ENCODE measurements at places on chromosomes 11 and 22.

DNA sequence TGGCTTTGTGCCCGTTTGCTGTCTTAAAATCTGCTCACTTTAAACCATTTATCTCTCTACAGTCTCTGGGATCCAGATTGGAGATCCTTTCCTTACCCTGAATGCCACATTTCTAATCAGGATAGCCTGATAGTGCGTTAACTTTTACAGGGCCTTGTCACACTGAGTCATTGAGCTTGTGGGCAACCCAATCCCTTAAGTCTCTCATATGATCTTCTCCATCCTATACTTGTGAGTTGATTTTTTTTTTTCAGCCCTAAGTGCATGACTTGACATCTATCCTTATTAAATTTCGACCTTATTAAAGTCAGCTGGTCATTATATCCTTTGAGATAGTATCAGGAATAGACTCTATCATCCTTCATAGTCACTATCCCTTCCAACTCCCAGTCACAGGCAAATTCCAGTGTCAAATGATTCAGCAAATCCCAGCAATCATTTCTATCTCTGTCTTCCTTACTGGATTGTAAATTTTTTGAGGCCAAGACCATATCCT is 57.7 kb downstream of the TEAD1 start:
- no peak for DNase-seq

GRCh38 chr11:46210133-46210636 is 67.3 kb upstream of the CREB3L1 start:
- no peak for DNase-seq

- DNase-seq: no peak
These were observed 679.9 kb upstream of the CCDC179 start for GRCh38 chr11:23540101-23540561.

DNA sequence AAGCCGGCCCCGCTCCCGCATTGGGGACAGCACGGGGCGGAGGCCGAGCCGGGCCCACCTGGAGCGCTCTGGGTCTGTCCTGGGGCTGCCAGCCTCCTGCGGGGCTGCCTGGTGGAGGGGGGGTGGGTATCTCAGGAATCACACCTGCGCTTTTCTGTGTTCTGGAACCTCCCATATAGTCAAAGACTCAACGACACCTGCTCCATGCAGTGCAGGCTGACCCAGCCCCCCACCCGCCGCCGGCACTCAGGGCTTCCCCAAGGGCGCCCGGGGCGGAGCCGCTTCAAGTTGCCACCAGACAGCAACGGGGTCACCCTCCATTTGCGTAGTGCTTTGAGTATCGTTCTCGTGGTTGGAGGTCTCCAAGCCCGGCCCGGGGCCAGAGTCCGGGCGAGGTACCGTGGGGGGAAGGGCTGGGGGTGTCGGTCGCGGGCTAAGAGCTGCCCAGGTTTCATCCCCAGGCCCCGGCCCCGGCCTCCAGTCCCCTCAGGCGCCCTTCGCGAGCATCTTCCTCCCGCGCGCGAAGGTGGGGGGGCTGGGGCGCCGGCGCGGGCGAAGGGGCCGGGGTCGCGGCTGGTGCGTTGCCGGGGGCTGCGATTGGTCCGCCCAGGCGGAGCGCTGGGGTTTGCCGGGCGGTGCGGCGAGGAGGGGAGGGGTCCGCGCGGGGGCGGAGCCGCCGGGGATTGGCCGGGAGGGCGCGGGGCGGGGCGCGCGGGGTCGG is 6.6 kb downstream of the TSPAN4 start:
- no peak for DNase-seq

DNA sequence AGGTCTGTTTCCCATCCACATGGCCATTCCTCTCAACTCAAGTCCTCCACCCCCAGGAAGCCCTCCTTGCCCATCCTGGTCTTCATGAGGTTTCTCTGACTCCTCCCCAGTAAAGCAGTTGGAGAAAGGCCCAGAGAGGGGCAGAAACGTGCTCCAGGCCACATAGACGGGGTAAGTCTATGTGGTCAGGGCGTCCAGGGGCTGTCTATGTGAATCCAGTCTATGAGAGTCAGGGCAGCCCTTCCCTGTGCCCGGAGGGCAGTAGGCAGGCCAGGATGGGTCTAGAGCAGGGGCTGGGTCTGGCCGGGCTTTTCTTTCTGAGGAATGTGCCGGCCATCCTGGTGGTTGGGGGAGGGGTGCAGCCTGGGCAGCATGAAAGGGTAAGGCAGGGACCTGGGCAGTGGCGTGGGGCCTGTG is 11.7 kb downstream of the GUCD1 start:
- no peak for DNase-seq

- DNase-seq: no peak
These were observed 59.8 kb downstream of the TMEM135 start for GRCh38 chr11:87097582-87097981.

DNA sequence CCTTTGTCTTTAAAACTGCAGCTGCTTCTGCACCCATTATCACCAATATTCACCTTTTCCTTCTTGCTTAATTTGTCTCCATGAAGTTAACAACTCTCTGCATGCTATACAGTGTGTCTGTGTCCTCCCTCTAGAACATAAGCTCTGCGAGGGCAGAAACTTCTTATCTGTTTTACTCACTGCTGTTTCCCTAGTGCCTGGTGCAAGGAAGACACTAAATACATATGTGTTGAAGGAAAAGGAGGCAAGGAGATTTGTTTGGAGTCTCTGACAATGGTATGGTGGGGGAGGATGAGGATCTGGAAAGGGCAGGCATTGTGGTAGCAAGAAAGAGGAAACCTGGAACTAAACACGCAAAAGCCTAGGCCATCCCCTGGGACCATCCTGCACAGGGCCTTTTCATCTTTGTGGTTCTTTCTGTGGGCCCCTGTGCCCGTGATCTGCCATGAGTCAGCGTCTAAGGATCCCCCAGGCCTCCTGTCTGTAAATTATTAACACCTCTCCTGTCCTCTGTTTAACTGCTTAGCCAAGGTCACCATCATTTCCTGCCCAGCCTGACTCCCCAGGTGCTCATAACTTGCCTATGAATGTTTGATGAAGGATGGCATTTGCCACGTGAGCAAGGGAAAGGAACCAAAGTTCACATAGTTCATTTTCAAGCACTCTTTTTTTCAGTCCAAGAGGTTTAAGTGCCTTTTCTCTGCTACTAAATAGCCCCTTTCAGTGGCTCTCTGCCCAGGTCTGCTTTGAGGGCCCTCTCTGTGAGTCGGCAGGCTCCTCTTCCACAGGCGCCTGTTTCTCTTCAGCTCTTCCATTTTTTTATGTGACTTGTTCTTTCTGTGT is 131.1 kb downstream of the RASSF10 start:
- no peak for DNase-seq

DNA sequence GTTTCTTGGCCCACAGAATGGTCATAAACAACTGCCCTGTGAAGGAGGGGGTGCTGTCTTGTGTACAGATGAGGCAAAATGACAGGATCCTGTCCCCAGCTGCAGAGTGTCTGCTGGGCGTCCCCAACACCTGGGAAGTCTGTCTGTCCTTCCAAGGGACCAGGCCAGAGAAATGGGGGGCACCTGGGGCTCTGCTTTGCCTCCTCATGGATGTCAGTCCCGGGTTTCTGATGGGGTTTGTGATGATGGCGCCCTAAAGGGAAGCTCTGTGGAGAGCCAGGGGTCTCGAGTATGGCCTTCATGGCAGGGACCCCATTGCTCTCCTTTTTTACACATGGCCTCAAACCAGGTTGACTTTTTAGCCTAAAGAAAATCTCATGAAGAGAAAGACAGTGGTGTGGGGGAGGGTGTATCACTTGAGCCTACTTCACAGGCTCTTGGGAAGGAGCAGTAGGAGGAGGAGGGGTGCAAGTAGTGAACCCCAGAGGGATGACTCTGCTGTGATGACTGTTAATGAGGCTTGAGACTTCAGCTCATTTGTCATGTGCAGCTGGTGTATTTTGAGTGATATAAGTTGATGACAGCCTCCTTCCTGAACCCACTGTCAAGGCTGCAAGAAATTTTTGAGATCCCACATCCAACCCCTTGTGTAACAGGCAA is 40.6 kb upstream of the TUB start:
- DNase-seq: no peak

- no peak for DNase-seq
These were observed 55.2 kb upstream of the MPEG1 start for GRCh38 chr11:59267736-59268475.

DNA sequence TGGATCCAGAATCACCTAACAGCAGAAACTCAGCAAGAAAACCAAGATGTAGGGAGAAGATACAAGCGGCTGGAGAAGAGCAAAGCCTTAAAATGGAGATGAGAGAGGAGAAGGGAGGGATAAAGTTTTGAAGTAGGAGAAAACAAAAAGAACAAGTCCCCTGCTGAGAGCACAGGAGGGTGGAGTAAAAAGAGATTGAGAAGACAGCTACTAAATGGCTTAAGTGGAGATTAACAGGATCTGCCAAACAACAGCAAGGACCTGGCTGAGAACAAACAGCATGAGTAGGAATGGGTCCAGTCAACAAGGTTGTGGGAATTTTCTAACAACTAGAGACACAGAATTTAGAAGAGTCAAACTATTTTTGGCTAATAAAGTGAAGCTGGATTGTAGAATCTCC is 18.1 kb downstream of the BTG4 start:
- DNase-seq: no peak

DNA sequence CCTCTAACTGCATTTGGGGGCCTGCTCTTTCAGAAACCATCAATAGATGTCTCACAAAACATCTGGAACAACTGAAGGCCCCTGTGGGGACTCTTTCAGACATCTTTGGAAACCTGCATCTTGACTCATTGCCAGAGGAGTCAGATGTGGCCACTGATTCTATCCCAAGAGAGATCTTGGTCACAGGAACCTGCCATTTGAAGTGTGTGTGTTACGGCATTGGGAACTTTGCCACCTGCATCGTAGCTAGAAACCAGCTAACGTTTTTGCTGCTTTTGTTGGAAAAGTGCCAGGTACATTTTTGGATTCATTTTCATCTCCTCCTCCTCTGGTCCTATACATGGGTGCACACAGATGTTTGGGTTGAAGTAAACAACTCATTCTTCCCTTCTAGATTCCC is 4.3 kb downstream of the SRRD start:
- DNase-seq: no peak

- DNase-seq: no peak
These were observed 198.3 kb upstream of the PGR start for GRCh38 chr11:101327908-101328307.

DNA sequence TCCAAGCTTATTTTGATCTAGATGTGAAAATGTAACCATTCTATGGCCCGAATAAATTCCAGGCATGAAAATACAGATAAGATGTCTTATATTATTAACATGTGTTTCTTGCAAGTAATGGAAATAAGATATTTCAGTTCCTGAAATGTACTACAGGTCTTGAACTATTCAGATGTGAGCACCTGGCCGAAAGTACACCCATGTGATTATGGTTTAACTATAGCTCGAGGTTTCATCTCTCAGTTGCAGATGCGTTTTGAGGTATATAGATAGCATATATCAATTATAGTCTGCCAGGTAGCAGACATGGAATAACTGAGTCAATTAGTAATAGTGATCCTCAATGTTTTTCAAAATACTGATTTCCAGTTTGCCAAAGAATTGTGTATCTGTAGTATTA is 68.3 kb downstream of the DDIAS start:
- DNase-seq: no peak

DNA sequence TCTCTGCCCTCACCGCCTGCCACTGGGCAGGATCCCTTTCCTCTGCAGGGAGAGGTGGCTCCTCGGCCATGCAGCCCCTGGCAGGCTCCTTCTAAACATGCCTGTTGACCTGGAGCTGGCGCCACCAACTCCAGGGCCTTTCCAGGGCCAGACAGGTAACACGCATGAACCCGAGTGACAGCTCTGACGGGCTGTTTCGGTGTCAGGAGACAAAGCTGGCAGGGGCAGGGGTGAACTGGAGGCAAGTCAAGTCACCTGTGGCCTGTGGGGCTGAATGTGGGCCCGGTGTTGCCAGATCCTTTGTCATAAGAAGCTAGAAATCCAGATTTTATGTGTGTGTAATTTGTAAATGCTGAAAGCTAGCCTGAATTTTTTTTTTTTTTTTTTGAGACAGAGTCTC is 11.3 kb downstream of the C22orf23 start:
- DNase-seq: no peak

- no peak for DNase-seq
These were observed 670.2 kb downstream of the OPCML start for GRCh38 chr11:132862137-132862536.

GRCh38 chr11:119157063-119157462 is 8.2 kb downstream of the ABCG4 start:
- DNase-seq: no peak

DNA sequence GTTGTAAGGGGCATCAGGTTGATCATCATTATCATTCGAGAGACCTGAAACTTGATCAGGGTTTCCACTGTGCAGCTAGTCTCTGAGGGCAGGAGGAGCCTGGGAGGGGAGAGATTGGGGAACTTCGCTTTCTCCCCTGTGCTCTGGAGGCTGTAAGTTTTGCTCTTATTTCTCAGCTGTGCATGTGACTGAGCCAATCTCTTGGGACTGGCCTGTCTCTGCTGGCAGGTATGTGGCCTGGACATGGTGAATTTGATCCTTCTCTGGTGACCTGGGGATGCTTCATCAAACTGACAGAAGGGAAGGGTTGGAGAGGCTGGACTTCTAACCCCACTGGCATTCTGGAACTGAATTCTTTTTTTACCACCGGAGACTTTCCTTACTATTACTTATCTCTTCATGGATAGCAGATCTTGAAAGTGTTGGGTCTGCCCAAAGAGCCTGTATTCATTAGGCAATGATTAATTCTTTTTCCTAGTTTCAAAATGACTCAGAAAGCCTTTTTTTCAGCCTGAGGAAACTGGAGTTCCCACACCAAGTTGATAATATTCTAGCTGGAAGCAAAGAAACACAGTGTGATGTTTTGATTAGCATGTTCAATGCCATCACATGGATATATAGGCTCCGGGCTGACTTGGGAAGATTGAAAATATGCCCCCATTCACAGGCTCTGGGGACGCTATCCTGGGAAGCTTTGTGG is 36.5 kb downstream of the TSPAN18 start:
- no peak for DNase-seq

GRCh38 chr22:35541254-35541748 is 670 bp downstream of the RASD2 start:
- no peak for DNase-seq

DNA sequence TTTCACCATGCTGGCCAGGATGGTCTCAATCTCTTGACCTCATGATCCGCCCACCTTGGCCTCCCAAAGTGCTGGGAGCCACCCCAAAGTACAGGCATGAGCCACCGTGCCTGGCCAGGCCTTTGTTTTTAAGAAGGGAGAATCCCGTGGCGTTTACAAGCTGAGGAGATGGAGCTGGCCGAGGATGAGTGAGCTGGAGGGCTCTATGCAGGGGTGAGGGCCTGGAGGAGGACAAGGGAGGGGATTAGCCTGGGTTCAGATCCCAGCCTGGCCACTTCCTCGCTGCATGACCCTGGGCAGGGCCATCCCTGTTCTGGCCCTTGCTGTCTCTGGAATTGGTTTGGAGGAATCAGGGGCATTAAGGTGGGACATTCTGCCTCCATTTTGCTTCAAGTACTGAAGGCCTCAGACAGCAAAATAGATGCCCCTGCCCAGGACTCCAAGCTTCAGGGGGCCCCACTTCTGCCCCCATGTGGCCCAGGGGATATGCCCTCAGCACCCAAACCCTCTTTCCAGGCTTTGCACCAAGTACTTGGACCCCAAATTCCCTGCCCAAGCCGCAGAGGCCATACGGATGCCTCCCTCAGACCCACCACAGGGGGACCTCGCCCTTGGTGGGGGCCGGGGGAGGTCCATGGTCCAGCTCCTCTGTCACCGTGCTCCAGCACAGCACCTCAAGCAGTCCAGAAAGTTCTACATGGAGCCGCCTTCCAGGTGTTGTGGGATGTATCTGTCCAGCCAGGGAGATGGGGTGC is 12.1 kb upstream of the LRP5 start:
- DNase-seq: no peak

- DNase-seq: no peak
These were observed 8.6 kb downstream of the ZNF195 start for GRCh38 chr11:3370311-3370870.

- DNase-seq: no peak
These were observed 2.4 kb upstream of the RBM14 start for GRCh38 chr11:66614073-66614472.

- DNase-seq: no peak
These were observed 1502.1 kb downstream of the TBC1D22A start for GRCh38 chr22:48264586-48264985.

Data from stimulated activated CD8-positive, alpha-beta memory T cell treated with anti-CD3 and anti-CD28 coated beads, Interleukin-7, amount 100 ng/mL, for 1 hour (primary cell).